ENCODE measurements at places on chromosomes 1 and 21. TPM values are rescaled to one million over a fixed set of nuclear protein-coding genes. Genes with fewer than 3 reads are reported as not detected.

ST6GALNAC5 gene
- total RNA-seq = 0.09 TPM

SLC30A10 gene
- total RNA-seq = not detected

CHIT1 gene
- not detected for total RNA-seq

VPS13D gene
- total RNA-seq = 37.5 TPM

POFUT2 gene
- 48.6 TPM for total RNA-seq

ASCL5 gene
- total RNA-seq = not detected

LIPI gene
- not detected for total RNA-seq

MEGF6 gene
- 103 TPM for total RNA-seq

WNT3A gene
- not detected for total RNA-seq

ZMPSTE24 gene
- 41.0 TPM for total RNA-seq

ERICH3 gene
- total RNA-seq = not detected

SLC2A5 gene
- total RNA-seq = 0.90 TPM

SPRR2G gene
- total RNA-seq = not detected

OR2T35 gene
- total RNA-seq = not detected
